ENCODE measurements at places on chromosomes 5 and 9.

GRCh38 chr5:138212828-138213160 is 329 bp downstream of the CDC23 start:
- DNase-seq: no peak

DNA sequence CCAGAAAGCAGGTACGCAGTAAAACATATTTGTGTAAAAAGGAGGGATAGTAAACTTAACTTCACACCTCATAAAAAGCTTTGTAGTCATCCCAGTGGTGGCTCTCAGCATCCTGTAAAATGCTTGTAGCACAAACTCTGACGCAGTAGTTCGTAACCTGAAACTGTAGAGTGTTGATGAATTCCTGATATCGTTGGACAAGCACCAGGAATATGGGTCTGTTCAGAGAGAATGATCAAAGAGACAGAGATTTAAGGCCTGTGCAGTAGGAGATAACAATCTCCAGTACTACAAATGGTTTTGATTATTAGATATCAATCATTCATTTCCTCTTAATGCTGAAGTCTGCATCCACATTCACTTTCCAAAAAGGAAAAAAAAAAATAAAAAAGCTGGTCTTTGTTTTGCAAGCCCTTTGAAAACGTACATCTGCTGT is 148.5 kb downstream of the KIAA0825 start:
- no peak for DNase-seq

- no peak for DNase-seq
These were observed 14.8 kb upstream of the SMARCA2 start for GRCh38 chr9:2000314-2000713.

DNA sequence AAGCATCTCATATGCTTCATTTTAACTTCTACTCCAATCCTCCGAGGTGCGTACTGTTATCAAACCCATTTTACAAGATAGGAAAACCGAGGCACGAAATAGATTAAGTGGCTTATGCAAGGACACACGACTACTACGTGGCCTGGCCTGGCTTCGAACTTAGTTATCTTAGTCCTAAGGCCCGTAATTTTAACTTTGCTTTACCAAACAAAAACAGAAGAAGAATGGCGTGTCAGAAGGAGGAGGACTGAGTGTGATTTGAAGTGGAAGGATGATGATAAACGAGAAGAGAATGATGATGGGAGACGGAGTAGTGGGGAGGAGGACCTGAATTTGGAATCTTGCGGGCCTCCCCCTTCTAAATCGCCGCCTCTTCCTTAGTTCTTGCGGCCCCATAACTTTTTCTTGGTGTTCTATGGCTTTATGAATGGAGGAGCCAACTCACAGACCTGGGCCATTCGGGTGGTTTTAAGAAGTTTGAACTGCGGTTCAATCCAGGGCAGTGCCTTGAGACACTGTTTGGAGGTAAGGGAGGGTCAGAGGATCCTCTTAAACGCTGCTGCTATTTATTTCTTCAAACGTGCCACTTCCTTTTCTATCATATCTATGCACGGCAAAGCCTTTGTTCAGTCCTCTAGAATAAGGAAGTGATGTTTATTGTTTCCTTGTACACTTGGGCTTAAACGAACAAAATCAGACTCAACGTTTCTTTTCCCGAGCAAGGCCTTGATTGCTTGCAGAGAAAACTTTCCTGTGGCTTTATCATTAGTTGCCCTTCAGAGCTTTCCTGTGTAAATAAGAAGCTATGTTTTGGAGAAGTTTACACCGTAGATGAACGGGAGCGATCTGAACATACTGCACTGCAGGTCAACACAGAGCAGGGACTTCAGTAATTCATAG is 795 bp downstream of the CNOT8 start:
- DNase-seq: no peak

GRCh38 chr5:7518947-7519560 is 123.1 kb downstream of the ADCY2 start:
- DNase-seq: no peak

DNA sequence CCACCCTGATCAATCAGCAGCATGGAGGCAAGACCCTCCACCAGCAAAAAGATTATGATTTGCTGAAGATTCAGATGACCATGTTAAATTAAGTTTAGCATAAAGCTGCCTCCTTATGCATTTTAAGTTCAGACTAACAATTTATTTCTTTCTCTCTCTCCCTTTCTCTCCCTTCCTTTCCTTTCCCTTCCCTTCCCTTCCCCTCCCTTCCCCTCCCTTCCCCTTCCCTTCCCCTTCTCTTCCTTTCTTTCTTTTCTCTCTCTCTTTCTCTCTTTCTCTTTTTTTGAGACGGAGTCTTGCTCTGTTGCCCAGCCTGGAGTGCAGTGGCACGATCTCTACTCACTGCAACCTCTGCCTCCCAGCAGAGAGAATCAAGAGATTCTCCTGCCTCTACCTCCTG is 1.4 kb upstream of the MELK start:
- DNase-seq: no peak

GRCh38 chr5:127930311-127930710 is 153.3 kb upstream of the SLC12A2 start:
- peak; percentile 73 for DNase-seq

GRCh38 chr5:36950586-36951457 is 74.3 kb downstream of the NIPBL start:
- DNase-seq: peak; percentile 45
